ENCODE measurements at places on chromosomes 13 and 19.

DNA sequence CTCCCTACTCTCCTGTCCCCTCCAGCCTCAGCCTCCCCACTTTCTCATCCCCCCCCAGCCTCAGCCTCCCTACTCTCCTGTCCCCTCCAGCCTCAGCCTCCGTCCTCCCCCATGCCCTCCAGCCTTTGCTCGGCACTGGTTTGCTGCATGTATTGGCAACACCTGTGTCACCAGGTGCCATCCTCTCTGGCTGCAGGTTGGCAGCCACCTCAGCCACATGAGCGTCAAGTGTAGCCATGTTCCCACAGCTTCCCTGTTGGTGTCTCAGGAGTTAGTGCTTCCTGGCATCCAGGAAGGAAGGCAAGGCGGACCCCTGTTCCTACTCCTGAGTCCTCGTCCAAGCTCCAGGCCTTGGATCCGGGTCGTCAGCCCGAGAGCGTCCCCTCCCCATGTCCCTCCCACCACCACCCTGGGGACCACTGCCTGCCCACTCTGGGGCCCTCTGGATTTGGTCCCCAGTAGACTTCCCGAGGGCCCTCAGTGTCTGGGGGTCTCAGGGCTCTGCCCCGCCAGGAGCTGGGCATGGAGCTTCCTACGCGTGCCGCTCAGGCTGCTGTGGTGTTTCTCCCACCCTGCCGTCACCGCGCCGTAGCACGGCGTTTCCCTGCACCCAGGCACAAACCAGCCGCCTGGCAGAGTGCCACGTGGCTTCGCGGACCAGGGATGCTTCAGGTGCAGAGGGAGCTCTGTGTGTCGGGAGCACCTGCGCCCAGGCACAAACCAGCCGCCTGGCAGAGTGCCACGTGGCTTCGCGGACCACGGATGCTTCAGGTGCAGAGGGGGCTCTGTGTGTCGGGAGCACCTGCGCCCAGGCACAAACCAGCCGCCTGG, 128.3 kb upstream of the MCF2L start:
- no peak for DNase-seq

DNA sequence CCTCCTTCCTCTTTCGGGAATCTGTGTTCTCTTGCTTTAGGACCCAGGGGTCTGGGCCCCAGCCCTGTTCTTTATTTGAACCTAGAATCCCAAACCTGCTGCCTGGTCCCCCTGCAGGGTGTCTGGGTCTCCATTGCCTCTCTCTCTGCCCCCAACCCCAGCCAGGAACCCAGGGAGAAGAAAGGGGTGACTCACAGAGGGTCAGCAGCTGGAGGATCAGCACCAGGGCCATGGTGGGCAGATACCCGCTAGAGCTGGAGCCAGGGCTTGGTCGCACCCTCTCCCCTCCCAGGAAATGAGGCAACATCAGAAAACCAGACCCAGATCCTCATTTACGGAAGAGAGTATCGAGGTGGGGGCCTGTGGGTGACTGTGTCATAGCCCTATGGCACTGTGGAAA, at the start of gene OSCAR:
Gene OSCAR (minus strand): TSS at position 243 of the 400 bp plus-strand sequence. CDS start 11 bp downstream, at position 232.
- no peak for DNase-seq

GRCh38 chr19:10916602-10917001, 11.8 kb downstream of the YIPF2 start:
- DNase-seq: no peak

- DNase-seq: no peak
These were observed 4.7 kb downstream of the FCGBP start for GRCh38 chr19:39929750-39930149.

DNA sequence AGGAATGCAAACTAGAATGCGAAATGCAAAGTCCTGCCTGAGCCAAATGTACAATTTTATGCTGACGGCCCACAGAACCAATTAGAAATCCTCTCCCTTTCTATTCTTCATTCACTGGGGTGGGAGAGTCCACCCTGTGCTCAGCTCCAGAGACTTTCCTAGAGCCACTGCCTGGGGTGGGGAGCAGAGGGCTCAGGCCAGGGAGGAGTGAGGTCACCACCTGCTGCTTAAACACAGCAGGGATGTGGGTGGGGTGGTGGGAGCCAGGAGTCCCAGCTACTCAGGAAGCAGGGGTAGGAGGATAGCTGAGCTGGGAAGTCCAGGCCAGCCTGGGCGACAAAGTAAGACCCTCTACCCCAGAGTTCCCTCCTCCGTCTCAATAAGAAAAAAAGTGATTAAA, 26.9 kb upstream of the ZNF83 start:
- DNase-seq: no peak

DNA sequence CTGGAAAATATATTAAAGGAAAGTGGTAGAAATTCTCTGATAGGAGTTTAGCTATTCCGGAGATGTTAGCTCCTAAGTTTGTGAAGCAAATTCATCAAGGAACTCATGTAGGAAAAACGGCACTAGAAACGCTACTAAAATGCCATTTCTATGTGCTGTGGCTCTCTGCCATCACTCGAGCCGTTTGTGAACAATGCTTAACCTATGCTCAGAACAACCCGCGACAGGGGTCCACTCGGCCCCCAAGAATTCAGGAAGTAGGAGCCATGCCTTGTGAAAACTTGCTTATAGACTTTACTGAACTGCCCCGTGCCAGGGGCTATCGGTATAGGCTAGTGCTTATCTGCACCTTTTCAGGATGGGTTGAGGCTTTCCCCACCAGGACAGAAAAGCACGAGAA, 14.2 kb upstream of the SLC15A1 start:
- no peak for DNase-seq

- DNase-seq: no peak
These were observed 111.0 kb downstream of the RGCC start for GRCh38 chr13:41568143-41568971.

Measured in stimulated activated CD4-positive, alpha-beta T cell treated with anti-CD3 and anti-CD28 coated beads, Interleukin-15, amount 100 ng/mL, for 48 hours (primary cell).